HS-27A (cell line): ENCODE measurements at places on chromosomes 7 and 10.

GRCh38 chr7:43247757-43248156 lies 135.3 kb downstream of the HECW1 start:
- DNase-seq: no peak

GRCh38 chr7:43135129-43135528 lies 22.7 kb downstream of the HECW1 start:
- DNase-seq: no peak

GRCh38 chr7:25770235-25770634 lies 381.8 kb upstream of the NFE2L3 start:
- no peak for DNase-seq

GRCh38 chr10:8133146-8133545 lies 78.7 kb downstream of the GATA3 start:
- DNase-seq: no peak

DNA sequence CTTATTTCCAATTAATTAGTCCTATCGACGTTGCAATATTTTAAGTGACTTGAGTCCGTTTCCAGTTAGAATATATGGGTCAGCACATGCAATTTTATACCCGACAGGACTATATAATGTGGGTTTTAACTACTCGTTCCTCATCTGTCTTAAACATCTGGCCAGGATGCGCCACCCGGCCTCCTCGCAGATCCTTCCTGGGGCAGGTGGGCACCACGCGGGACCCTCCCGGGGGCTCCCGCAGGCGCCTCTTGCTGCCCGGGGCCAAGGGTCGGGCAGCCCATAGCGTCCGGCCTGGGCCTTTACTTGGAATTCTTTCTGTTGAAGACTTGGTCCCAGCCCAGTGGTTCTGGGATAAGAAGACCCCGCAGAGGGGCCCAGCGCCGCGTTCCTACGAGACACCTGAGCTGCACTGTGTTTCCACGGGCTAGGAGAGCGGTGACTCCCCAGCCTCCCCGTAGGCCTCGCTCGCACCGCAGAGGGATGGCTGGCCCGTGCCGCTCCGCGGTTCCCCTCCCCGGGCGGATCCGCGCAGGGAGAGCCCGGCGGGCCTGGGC lies 10.1 kb upstream of the MNX1 start:
- DNase-seq: no peak

DNA sequence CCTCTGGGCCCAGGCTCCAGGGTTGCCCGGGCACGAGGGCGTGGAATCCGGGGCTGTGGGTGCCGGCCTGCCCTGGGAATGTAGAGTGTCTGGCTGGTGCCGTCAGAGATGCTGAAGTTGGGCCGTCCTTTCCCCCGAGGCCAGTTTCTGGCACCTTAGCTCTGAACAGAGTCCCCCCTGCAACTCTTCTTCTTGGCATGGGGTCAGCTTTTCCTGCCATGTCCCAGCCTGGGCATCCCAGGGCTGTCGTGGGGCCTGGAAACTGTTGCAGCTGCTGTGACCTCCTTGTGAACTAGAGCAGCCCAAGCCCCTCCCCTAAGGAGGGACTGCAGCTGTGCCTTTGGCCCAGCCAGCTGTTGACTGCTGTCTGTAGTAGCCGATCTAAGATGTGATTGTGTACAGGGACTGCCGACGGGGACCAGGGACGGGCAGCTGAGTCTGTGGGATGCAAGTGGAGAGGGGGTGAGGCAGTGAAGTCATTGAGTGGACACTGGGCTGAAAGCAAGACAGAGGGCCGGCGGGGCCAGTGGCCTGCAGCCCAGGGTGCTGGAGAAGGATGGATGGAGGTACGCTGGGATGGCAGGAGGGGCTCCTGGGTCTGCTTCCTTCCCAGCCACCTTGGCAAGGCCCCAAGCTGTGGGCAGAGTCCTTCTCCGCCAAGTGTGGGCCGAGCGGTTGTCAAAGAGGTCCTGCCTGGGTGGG lies 35.8 kb downstream of the GBX1 start:
- no peak for DNase-seq

DNA sequence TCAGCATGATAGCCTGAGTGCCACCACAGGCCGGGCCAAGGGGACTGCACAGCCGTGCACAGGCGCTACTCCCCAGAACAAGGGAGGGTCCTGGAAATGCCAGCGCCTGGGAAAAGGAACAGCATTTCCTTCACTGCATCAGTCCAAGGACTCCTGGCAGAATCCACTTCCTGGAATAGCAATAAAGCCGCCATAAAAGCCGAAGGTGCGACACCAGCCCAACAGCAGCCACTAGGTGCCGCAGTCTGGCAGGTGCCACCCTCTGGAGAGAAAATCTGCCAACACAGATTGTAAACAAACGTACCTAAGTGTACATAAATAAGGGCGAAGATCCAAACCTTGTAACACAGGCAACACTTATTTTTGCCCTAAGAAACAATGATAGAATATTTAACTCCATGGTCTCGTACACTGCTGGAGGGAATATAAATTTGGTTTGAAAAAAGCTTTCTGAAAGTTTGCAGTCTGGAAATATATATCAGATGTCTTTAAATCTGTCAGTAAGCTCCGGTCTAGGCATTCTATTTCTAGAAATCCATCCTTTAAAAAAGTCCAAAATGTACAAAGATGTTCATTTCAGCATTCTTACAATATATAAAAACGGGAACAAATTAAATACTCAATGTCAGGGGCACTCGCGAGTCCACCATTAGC lies 22.2 kb downstream of the VOPP1 start:
- no peak for DNase-seq

DNA sequence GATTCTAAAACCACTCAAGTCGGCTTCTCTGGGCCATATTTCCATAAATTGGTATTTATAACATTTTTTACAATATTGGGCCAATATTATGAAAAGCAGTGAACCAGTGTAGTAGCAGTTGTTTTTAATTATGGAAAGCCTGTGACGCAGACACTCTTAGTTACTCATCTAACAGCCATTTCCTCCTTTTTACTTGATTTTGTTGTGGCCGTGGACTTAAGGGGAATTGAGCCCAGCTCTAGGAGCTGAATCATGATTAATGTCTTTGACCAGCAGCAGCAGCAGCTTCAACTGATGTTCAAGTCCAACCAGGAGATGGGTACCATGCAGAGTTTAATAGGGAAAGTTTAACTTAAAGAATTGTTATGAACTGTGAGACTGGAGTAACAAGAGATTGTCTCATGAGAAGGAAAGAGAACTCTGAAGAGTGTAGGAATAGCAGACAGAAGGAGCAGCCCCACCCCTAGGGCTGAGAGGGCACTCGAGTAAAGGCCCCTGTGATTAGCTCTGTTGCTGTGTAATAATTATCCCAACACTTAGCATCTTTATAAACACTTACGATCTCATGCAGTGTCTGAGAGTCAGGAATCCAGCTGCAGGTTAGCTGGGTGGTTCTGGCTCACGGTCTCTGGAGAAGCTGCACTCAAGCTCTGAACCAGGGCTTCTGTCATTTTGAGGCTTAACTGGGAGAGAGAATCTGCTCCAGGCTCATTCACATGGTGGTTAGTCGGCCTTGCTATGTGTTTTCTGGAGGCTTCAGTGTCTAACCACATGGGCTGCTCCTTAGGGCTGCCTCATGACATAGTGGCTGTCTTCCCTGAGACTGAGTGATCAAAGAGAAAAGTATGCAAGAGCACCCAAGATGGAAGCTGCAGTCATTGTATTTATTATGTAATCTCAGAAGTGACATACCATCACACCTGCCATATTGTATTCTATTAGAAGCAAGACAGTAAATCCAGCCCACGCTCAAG lies 4.6 kb downstream of the LANCL2 start:
- no peak for DNase-seq

DNA sequence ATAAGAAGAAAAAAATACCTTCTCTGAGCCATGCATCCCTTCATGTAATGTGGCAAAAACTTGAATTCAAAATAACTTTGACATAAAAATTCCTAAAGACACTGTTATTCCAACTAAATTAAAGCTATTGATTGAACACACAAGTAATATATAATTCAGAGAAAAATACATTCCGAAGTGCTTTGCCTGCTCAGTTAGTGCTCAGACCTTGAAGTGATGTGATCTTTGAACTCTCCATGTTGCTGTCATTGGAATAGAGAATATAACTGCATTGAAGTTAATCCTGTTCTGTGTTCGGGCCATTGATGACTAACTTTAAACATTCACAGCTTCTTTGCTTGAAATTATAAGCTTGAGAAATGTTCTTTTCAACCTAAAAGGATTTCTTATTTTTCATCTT lies 114.0 kb upstream of the IFRD1 start:
- DNase-seq: no peak

DNA sequence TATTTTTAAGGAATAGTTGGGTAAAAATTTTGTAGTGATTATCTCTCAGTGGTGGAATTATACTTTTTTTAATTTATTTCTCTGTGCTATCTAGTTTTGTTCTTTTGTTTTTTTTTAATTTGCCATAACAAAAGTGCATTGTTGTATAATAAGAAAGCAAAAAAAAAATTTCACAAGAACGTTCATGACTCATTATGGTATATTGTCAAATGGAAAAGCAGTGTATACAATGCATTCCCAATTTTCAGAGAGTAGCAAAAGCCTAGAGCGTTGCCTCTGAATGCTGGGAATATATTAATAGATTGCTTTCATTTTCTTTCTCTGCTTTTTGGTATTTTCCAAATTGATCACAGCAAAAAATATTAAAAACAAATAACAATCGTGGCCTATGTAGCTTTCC lies 46.3 kb upstream of the GPAM start:
- no peak for DNase-seq

- DNase-seq: no peak
Observed at GRCh38 chr7:155750255-155751125, 61.8 kb downstream of the SHH start.

DNA sequence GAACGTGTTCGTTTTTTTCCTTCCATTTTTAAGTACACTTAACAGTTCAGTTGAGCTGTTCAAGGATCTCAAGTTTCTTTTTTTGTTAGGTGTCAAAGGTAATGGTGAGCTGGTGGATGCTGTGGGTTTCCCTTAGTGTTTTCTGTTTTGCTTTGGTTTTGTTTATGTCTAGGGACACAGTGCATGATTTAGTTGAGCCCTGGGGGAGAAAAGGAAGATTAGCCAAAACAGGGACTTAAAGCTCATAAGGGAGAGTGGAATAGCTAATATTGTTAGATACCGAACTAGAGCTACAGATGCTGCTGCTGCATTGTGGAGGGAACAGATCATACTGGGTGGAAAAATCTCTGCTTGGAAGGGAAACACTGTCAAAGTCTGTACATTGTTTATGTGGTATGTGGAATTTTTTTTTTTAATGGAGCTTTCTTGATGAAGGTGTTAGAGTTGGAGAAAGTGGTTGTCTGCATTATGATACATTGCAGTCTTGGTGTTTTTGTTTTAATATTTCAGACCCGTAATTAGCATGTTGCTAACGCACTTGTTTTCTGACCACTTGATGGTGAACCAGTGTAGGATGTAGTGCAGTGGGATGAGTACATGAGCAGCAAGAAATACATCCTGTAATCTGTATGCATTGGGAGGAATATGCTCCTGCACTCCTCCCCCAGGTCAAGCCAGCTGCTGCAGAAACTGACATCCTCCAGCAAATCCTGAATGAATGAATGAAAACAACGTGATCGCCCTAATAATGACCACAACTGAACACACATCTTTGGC lies 2.1 kb downstream of the GLCCI1 start:
- no peak for DNase-seq

DNA sequence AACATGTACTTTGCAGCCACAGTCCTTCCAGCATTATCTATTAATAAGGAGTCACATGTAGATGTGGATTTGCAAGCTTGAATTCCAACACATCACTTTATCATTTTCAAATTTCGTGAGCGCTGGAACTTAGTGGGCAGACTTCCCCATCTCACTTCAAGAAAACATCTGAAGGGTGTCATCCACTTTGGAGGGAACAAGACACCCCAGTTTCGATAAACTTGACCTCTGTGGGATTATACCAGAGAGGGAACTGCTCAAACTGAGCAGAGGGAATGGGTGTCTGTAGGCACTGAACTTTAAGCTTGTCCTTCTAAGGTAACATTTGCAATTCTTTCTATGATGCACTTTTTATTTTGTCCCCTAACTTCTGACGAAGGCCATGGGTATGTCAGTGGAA lies 27.5 kb downstream of the ADRB1 start:
- DNase-seq: no peak

DNA sequence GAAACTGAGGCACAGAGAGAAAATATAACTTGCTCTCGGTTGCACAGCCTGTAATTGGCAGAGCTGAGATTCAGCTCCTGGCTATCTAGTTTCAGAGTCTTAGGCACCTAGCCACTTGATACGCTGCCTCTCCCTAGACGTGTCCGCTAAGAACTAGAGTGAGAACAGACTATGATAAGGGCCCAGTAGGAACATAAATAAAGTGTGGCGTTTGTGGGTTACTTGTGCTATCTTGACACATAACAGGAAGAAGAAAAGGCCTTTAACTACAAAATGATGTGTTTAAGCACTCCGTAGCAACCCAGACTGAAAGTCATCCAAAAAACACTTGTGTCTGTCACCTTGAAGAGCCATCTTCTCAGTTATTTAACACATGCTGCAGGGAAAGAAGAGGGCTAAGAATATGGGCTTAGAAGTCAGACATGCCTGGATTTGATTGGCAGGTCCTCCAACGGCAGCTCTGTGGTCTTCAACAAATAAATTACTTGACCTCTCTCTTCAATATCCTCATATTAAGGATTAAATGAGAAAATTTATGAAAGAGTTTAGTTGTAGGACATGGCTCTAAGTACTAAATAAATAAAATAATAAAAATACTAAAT lies 96.2 kb downstream of the SGMS1 start:
- no peak for DNase-seq

DNA sequence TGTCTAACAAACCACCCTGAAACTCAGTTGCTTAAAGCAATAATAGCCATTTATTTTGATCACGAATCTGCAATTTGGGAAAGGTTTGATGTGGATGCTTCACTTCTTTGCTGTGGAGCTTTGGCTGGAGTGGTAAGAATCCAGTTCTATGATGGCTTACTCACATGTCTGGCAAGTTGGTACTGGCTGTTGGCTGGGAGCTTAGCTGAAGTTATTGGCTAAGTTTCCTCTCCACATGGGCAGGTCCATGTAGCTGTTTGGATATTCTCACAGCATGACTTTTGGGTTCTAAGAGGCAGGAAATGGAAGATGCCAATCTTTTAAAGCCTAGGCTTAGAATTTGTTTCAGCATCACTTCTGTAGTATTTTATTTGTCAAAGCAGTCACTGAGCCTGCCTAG lies 277.6 kb upstream of the NRP1 start:
- no peak for DNase-seq

GRCh38 chr10:97102441-97102840 lies 83.3 kb downstream of the SLIT1 start:
- DNase-seq: no peak

DNA sequence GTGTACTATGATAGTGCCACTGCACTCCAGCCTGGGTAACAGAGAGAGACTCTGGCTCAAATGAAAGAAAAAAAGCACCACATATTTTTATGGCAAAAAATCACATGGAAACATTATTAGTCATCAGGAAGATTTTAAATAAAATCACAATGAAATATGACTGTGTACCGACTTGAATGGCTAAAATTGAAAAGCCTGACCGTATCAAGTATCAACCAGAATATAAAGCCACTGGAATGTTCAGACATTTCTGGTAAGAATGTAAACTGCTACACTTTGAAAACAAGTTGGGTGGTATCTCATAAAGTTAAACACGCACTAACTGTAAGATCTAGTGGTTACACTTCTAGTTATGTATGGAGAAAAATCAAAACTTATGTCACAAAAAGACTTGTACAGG lies 306.7 kb upstream of the MBL2 start:
- DNase-seq: no peak
